A549 treated with AZD2906 at 1 μM for 4 hours (cell line): ENCODE measurements at places on chromosomes 2 and 18. TPM values are rescaled to one million over a fixed set of nuclear protein-coding genes. Genes with fewer than 3 reads are reported as not detected.

SKA1 gene
- total RNA-seq: 10.0 to 14.8 TPM (median 10.6 TPM) in 5 replicates

GKN2 gene
- total RNA-seq: 1.9 to 3.2 TPM (median 2.5 TPM) in 5 replicates

SERPINB4 gene
- 0.06 to 0.17 TPM (median 0.10 TPM) in 5 replicates for total RNA-seq

ONECUT2 gene
- total RNA-seq: 0.27 to 0.54 TPM (median 0.29 TPM) in 5 replicates

THAP4 gene
- 60.4 to 82.6 TPM (median 76.5 TPM) in 5 replicates for total RNA-seq

FBXO15 gene
- 0.48 to 1.1 TPM (median 0.62 TPM) in 5 replicates for total RNA-seq

ANKRD39 gene
- total RNA-seq: 17.7 to 21.9 TPM (median 19.6 TPM) in 5 replicates

GYPC gene
- not detected in 5 replicates for total RNA-seq

GNLY gene
- total RNA-seq: 0.20 to 0.45 TPM (median 0.35 TPM) in 4 of 5 replicates, not detected in the other

TIA1 gene
- 39.8 to 45.0 TPM (median 43.4 TPM) in 5 replicates for total RNA-seq

CD207 gene
- not detected in 5 replicates for total RNA-seq

SNED1 gene
- 0.53 to 1.5 TPM (median 1.1 TPM) in 5 replicates for total RNA-seq

STARD6 gene
- not detected in 5 replicates for total RNA-seq

FHOD3 gene
- total RNA-seq: 2.2 to 2.9 TPM (median 2.3 TPM) in 5 replicates

TLX2 gene
- total RNA-seq: 0.24 to 0.37 TPM (median 0.30 TPM) in 5 replicates

CETN1 gene
- total RNA-seq: not detected in 5 replicates

CXCR4 gene
- 0.52 to 1.0 TPM (median 0.85 TPM) in 5 replicates for total RNA-seq

GPD2 gene
- 15.3 to 39.0 TPM (median 21.6 TPM) in 5 replicates for total RNA-seq

SERPINB13 gene
- total RNA-seq: not detected in 5 replicates

INHBB gene
- 23.1 to 29.9 TPM (median 26.3 TPM) in 5 replicates for total RNA-seq

CPS1 gene
- 10.9 to 16.3 TPM (median 14.8 TPM) in 5 replicates for total RNA-seq

PSD4 gene
- 12.3 to 15.0 TPM (median 13.6 TPM) in 5 replicates for total RNA-seq

GBX2 gene
- total RNA-seq: 1.6 to 3.1 TPM (median 2.3 TPM) in 5 replicates

SLC23A3 gene
- total RNA-seq: 0.13 to 0.63 TPM (median 0.41 TPM) in 5 replicates

ERFE gene
- 5.8 to 8.7 TPM (median 7.8 TPM) in 5 replicates for total RNA-seq

SNRNP200 gene
- 109 to 121 TPM (median 113 TPM) in 5 replicates for total RNA-seq

SH3BP4 gene
- total RNA-seq: 37.0 to 39.5 TPM (median 38.9 TPM) in 5 replicates

SLC11A1 gene
- 0.16 to 0.21 TPM (median 0.17 TPM) in 5 replicates for total RNA-seq

PLA2R1 gene
- 1.7 to 2.8 TPM (median 2.3 TPM) in 5 replicates for total RNA-seq

MAPK4 gene
- total RNA-seq: 0.13 to 0.33 TPM (median 0.18 TPM) in 5 replicates

NYAP2 gene
- total RNA-seq: 0.02 TPM in 2 of 5 replicates, not detected in the others

ST8SIA5 gene
- 0.07 TPM in 1 of 5 replicates, not detected in the others for total RNA-seq

SS18 gene
- 44.5 to 54.0 TPM (median 51.4 TPM) in 5 replicates for total RNA-seq

TMX3 gene
- 14.2 to 26.7 TPM (median 18.4 TPM) in 5 replicates for total RNA-seq

POLE4 gene
- 89.2 to 167 TPM (median 153 TPM) in 5 replicates for total RNA-seq

GPC1 gene
- 183 to 261 TPM (median 244 TPM) in 5 replicates for total RNA-seq

CXXC1 gene
- total RNA-seq: 36.0 to 45.4 TPM (median 41.4 TPM) in 5 replicates

CPLX4 gene
- not detected in 5 replicates for total RNA-seq
